Fibroblast of lung (primary cell): ENCODE measurements at places on chromosomes 1 and 21. TPM values are rescaled to one million over a fixed set of nuclear protein-coding genes. Genes with fewer than 3 reads are reported as not detected.
A peak's percentile ranks its signal among the peaks of the same experiment; 100 is the strongest.

DNA sequence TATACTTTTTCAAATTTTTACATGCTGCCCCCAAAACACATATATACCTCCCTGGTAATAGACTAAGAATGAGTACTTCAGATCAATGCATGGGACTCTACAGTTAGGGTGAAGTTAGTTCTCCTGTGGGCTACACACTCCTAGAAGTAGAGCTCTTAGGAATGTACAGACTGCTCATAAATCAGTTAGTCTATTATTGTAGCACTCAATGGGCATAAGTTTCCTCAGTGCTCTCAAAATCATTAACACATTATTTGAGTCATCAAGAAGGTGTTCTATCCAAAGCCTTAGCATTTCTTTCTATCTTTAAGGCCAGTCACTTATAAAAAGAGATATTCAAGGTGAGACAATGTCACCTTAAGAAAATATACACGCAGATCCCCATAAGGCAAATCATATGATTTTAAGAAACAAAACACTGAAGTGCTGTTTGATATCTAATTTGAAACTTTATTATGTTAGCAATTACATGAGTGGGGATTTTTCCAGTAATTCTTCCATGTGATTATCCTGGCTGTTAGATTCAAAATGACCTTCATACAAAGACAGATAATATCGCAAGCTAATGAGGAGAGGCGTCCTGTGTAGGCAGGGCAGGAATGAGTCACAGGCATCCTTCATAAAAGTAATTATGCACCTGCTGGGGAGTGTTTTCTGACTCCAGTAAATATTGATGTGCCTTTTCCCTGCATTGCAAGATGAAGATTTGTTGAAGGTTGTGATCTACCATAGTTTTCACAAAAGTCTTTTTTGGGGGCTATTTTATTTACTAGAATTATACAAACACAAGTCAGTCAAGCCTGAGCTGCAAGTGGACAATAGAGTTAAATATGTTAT is 167.2 kb upstream of the ATP1B1 start:
- no peak for DNase-seq

- DNase-seq = no peak
Measured at GRCh38 chr1:238985312-238985711, 401.1 kb upstream of the CHRM3 start.

- DNase-seq = no peak
Measured at GRCh38 chr1:156908541-156908940, 11.9 kb upstream of the LRRC71 start.

GRCh38 chr1:101044259-101044658 is 18.7 kb upstream of the DPH5 start:
- no peak for DNase-seq

- no peak for DNase-seq
Measured at GRCh38 chr1:18015719-18016118, 91.9 kb upstream of the IGSF21 start.

- peak; percentile 67 for DNase-seq
Measured at GRCh38 chr1:22503721-22504410, 52.2 kb downstream of the ZBTB40 start.

DNA sequence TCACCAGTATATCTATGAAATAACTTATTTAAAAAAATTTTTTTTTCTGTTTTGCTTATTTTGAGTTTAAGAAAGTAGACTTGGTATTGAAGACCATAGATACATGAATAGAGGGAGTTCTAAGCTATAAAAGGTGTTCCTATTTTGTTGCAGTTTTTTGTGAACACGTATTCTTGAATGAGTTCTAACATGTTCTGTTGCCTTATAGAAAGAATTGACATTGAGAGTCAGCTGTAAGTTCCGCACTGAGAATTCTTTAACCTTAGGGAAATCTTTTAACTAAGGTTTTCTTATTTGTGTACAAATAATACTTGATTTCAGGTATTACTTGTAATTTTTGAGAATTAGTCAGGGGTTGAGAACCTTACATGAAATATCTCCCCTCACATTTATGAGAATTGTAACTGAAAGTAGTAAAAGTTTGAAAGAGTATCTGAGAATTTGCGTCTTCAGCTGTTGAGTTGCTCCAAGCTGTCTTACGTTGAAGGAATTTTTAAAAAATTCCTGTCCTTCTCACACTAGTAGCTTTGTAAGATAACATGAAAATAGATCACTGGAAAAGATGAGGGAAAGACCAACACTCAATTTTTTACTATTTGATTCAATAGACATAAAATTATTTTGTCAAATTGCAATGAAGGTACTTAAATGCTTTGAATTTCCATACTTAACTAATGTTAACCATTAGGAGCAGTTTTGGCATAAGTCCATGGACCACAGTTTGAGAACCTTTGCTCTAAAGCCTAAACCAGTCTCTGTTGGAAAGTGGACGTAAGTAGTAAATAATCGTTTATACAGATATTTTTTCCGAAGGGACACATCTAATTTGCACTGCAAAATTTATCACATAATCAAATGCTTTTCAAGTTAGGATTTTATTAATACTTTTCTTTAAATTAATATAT is 3.8 kb downstream of the DR1 start:
- DNase-seq = peak; percentile 36

The FTCD gene
- total RNA-seq = 0.26 and 1.3 TPM in 2 replicates
